ENCODE measurements at places on chromosomes 16 and 17.

DNA sequence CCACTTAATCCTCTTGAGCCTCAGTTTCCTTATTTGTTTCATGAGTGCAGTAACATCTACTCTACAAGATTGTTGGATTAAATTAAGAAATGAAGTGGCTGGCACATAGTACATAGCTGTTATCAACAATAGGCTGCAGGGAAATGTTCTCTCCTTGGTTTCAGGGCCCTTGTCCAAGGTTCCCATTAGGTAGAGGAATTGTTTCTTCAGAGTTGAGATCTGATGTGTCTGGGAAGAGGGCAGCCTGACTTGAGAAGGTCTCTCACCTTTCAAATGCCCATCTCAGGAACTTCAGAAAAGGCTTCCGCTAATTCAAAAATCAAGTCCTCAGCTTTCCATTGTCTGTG lies 87.6 kb downstream of the RAB11FIP4 start:
- H3K36me3 ChIP-seq = no peaks in the 10 kb centered on the region
- H3K4me3 ChIP-seq = no peak overlapping the region
- peaks cover 2% of the 10 kb centered on the region for H3K27me3 ChIP-seq
- peaks cover 10% of the 10 kb centered on the region for H3K4me1 ChIP-seq

GRCh38 chr16:68640972-68641371 lies 4.1 kb upstream of the CDH3 start:
- H3K4me1 ChIP-seq = peaks cover 21% of the 10 kb centered on the region
- H3K27ac ChIP-seq = no peak overlapping the region
- H3K36me3 ChIP-seq = no peaks in the 10 kb centered on the region
- DNase-seq = no peak
- H3K27me3 ChIP-seq = peaks cover 38% of the 10 kb centered on the region

DNA sequence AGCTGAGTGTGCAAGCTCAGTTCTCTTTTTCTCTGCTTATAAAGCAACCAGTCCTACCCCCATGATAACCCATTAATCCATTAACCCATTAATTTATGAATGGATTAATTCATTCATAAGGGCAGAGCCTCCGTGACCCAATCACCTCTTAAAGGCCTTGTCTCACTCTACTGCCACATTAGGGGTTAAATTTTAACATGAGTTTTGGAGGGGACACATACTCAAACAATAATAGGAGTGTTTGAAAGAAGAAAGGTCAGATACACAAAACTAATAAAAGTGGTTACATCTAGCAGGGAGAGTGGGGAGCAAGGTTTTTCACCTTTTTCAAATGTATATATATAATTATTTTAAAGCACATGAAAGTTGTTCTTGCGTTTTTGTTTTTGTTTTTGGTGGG lies 6.8 kb downstream of the VMP1 start:
- peaks cover 7% of the 10 kb centered on the region for H3K4me1 ChIP-seq
- H3K27ac ChIP-seq = 0 out of 3 replicates have a peak overlapping the region, but pooled peaks have one; percentile 10
- H3K4me3 ChIP-seq = no peak overlapping the region
- peaks cover 4% of the 10 kb centered on the region for H3K36me3 ChIP-seq

GRCh38 chr17:77373299-77374169 lies 232.8 kb downstream of the SEC14L1 start:
- peak overlapping the region; percentile 52 for H3K4me3 ChIP-seq
- DNase-seq = no peak
- H3K27me3 ChIP-seq = no peaks in the 10 kb centered on the region
- peaks cover 73% of the 10 kb centered on the region for H3K4me1 ChIP-seq

DNA sequence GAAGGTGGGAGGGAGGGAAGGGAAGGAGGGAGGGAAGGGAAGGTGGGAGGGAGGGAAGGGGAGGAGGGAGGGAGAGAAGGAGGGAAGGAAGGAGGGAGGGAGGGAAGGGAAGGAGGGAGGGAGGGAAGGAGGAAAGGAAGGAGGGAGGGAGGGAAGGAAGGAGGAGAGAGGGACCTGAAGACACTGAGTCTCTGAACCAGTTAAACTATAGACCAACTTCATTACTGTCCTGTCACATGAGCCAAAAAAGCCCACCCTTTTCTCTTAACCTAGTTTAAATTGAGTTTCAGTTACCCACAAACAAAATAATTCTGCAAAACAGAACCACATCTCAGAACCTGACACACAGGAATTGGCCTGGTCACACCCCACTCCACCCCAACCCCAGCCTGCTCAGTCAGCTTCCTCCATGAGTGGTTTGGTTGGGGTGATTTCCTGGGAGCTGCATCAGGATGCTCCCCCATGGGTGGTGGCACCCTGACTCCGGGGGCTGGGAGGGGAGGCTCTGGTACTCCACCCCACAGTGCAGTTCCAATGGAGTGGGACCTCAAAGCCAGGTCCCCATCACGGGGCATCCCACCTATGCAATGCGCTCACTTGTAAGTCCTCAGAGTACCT lies 4.7 kb upstream of the PRR29 start:
- DNase-seq = no peak
- H3K4me3 ChIP-seq = no peak overlapping the region
- peaks cover 30% of the 10 kb centered on the region for H3K4me1 ChIP-seq
- H3K27ac ChIP-seq = no peak overlapping the region
- no peaks in the 10 kb centered on the region for H3K36me3 ChIP-seq

- no peaks in the 10 kb centered on the region for H3K27me3 ChIP-seq
- H3K36me3 ChIP-seq = no peaks in the 10 kb centered on the region
- H3K27ac ChIP-seq = no peak overlapping the region
- H3K4me1 ChIP-seq = no peaks in the 10 kb centered on the region
- H3K4me3 ChIP-seq = no peak overlapping the region
- DNase-seq = no peak
These were observed 36.1 kb upstream of the NACA2 start for GRCh38 chr17:61627125-61627524.

- no peaks in the 10 kb centered on the region for H3K27me3 ChIP-seq
- no peak overlapping the region for H3K27ac ChIP-seq
- H3K36me3 ChIP-seq = no peaks in the 10 kb centered on the region
- DNase-seq = no peak
These were observed 56.1 kb downstream of the YPEL2 start for GRCh38 chr17:59387351-59388068.

GRCh38 chr17:40061609-40062038 lies 1.1 kb upstream of the THRA start:
- H3K4me3 ChIP-seq = no peak overlapping the region
- DNase-seq = no peak
- H3K36me3 ChIP-seq = no peaks in the 10 kb centered on the region
- H3K27me3 ChIP-seq = no peaks in the 10 kb centered on the region
- H3K4me1 ChIP-seq = peaks cover 50% of the 10 kb centered on the region

DNA sequence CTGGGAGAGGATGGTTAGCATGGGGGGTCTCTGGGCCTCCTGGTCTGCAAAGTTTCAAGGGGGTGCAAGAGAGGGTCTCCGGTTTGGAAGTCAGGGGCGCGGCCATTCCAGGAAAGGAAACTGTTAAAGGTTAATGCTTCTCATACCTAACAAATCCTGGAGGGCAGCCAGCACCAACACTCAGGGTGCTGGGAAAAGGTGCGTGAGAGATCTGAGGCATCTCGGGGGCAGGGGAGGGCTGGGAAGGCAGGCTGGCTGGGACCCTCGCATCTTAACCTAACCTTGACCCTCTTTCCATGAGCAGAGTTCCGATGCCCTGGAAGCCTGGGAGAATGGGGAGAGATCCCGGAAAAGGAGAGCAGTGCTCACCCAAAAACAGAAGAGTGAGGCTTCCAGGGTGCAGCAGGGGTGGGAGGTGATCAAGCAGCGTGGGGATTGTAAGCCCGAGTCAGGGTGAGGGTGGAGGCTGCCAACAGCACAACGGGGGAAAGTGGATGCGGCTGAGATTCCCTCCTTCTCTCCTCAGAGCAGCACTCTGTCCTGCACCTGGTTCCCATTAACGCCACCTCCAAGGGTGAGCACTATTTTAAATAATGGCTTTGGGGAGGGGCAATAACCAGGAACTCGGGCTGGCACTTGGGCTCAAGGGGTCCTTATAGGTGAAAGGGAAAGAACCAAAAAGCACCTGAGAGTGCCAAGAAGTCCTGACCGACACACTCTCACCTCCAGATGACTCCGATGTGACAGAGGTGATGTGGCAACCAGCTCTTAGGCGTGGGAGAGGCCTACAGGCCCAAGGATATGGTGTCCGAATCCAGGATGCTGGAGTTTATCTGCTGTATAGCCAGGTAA lies 996 bp downstream of the TNFSF13 start:
- no peaks in the 10 kb centered on the region for H3K27me3 ChIP-seq
- H3K27ac ChIP-seq = no peak overlapping the region
- peaks cover 16% of the 10 kb centered on the region for H3K36me3 ChIP-seq
- no peak for DNase-seq
- peaks cover 10% of the 10 kb centered on the region for H3K4me1 ChIP-seq
- H3K4me3 ChIP-seq = no peak overlapping the region

DNA sequence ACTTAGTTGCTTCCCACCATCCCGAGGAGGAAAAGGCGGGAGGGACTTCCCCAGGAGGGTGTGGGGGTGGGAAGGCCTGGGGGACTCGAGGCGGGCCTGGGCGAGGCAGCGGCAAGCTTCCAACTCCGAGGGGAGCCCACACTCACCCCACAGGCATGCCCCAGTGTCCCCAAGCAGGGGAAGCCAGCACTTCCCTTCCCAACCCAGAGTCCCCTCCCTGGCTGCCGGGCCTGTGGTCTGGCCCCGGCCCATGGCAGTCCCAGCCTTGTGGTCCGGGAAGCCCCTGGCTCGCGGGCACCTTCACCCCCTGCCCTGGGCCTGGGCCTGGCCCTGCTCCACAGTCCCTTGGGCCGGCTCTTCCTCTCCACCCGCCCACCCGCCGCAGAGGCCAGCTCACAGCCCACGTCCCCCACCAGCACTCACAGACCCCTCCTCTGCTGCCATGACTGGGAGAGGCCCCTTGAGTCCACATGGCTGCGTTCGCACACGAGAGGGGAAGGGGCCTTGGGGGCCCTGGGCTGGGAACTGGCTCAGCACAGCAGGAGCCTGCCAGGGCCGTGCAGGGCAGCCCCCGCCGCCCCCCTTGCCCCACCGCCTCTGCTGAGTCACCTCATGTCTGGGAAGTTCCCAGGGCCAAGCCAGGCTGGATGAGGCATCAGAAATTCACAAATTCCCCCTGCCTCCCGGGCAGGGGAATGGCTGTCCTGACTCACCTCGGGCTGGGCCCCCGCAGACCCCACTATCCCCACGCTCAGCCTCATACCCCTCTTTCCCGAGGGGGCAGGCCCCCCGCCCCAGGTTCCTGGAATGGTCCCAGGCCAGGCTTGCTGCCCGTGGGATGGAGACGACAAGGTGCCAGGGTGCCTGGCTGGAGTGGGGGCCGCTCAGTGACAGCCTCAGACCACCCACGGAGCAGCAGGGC lies 27.8 kb downstream of the BAHCC1 start:
- no peak overlapping the region for H3K4me3 ChIP-seq
- DNase-seq = peak; percentile 42
- peaks cover 2% of the 10 kb centered on the region for H3K4me1 ChIP-seq
- no peaks in the 10 kb centered on the region for H3K36me3 ChIP-seq
- H3K27me3 ChIP-seq = no peaks in the 10 kb centered on the region
- H3K27ac ChIP-seq = peak overlapping the region; percentile 49

Data from K562 (cell line).